ENCODE measurements at places on chromosomes 13 and 19.

DNA sequence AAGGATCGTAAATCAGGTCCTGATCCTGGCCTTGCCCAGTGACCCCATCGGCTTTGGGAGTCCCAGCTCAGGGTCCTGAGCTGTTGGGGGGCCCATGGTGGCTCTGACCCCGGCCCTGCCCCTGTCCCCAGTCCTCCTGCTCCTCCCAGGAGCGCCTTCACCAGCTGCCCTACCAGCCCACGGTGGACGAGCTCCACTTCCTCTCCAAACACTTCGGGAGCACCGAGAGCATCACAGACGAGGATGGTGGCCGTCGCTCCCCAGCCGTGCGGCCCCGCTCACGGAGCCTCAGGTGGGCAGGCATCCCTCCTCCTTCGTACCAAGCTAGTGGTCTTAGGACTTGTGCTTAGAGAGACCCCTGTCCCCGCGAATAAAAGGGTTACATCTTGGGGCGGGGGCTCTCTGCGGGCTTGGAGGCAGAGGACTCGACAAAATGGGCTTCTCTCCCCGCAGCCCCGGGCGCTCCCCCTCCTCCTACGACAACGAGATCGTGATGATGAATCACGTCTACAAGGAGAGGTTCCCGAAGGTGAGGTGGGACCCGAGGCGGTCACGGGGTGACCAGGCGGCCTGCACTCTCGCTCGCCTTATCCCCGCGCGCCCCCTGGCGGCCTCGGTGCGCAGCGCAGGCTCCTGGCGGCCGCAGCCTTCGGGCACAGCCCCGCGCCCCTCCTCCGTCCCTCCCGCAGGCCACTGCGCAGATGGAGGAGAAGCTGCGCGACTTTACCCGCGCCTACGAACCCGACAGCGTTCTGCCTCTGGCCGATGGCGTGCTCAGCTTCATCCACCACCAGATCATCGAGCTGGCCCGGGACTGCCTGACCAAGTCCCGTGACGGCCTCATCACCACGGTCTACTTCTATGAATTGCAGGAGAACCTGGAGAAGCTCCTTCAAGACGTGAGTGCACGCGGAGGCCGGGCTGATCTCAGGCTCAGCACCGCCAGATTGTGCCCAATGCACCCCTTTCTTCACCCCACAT, 9.1 kb downstream of the MAST1 start:
- peak; percentile 89 for DNase-seq

GRCh38 chr13:97223711-97224541, 1.8 kb downstream of the MBNL2 start:
- peak; percentile 62 for DNase-seq

GRCh38 chr13:95222733-95223018, 78.6 kb downstream of the ABCC4 start:
- no peak for DNase-seq

- peak; percentile 36 for DNase-seq
These were observed 110.3 kb downstream of the NHLRC3 start for GRCh38 chr13:39148513-39148961.

- DNase-seq: no peak
These were observed 44.6 kb upstream of the GRTP1 start for GRCh38 chr13:113408562-113408961.

GRCh38 chr19:19269952-19270694, 3.0 kb downstream of the TM6SF2 start:
- DNase-seq: no peak

DNA sequence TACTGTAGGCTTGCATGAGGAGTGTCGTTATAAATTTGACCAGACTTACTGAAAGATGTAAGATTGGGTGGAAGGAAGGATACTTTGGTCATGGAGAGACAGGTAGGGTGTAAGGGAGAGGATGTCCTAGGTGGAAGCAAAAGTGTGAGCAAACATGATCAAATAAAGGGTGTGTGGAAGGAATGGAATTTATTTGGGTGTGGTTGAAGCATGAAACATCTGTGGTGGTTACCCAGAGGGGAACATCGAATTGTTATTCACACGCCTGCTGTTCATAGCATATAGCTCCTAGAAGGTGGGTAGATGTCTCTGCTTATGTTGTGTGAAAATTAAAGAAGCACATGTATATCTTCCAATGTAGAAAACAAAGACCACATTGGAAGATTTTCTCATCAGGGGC, 157.7 kb downstream of the ATP8A2 start:
- no peak for DNase-seq

GRCh38 chr13:71722206-71722605, 144.8 kb downstream of the DACH1 start:
- no peak for DNase-seq

- DNase-seq: no peak
These were observed 855 bp downstream of the ATP12A start for GRCh38 chr13:24680921-24681604.

- DNase-seq: no peak
These were observed 21.0 kb downstream of the RFX1 start for GRCh38 chr19:13984875-13985741.

DNA sequence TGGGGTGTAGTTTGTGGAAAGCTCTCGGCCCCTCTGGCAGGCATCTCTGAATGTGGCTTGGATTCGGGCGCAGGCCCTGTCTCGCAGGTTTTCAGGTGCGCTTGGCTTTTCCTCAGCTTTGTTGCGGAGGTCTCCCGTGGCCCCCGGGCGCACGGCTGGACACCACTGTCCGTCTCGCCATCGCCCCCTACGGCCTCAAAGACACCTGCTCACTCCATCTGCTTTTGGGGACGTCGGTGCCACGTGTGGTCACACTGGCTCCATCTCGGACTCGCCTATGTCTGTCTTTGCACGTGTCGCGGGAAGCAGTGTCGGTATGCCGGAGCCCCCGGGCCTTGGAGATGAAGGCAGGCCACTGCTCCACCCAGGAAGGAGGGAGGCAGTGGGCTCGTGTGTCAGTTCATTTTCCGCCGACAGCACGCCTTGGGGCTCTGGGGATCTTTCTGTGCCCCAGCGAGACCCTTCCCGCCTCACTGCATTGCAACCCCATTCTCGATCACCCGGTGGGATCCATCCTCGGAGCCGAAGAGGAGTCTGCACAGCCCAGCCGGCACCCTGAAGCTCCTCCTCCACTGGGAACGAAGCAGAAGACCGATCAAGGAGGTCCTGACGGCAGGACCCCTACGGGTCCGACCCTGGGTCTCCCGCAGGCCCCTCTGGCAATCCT, 42.1 kb downstream of the ZNF146 start:
- DNase-seq: peak; percentile 29

- DNase-seq: no peak
These were observed 82.2 kb downstream of the MIPEP start for GRCh38 chr13:23806874-23807526.

DNA sequence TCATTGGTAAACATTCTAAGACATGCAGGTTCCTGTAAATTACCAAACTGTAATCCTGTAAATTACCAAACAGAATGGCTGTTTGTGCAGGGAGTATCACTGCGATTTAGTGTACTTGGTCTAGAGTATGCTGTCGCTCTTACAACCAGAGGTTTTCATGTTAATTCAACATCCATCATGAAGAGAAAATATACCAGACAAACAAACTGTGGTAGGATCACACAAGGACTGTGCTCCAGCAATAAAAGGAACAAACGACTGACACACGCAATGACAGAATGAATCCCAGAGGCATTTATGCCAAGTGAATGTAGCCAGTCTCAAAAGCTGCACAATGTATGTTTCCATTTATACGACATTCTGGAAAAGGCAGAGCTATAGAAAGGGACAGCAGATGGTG, 31.2 kb downstream of the RFX2 start:
- no peak for DNase-seq

- no peak for DNase-seq
These were observed 109.2 kb downstream of the OLFM4 start for GRCh38 chr13:53137779-53138178.

- DNase-seq: peak; percentile 34
These were observed 4.6 kb downstream of the PIK3R2 start for GRCh38 chr19:18157465-18158063.

GRCh38 chr13:23473221-23473620, 39.7 kb upstream of the SACS start:
- no peak for DNase-seq

- no peak for DNase-seq
These were observed 574.2 kb downstream of the PCDH9 start for GRCh38 chr13:66655847-66656454.

DNA sequence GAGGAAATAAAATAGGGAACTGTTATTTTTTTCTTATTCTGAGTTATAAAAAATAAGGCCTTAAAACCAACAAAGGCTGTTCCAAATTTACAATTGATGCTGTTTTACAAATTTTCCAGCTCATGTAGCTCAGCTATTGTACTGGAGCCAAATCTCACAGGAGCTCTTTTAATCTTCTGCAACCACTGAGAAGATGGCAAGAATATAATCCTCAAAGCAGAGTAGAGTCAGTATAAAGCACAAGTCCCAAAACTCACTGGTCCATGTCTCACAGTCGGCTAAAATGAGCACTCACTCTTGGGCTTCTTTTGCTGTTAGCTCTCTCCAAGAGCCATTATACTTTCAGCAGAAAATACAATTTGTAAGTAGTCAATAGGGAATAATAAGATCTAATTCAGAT, 1074.4 kb upstream of the PRR20A start:
- DNase-seq: peak; percentile 6

GRCh38 chr13:98173431-98174152, 3.5 kb downstream of the RNF113B start:
- peak; percentile 7 for DNase-seq

DNA sequence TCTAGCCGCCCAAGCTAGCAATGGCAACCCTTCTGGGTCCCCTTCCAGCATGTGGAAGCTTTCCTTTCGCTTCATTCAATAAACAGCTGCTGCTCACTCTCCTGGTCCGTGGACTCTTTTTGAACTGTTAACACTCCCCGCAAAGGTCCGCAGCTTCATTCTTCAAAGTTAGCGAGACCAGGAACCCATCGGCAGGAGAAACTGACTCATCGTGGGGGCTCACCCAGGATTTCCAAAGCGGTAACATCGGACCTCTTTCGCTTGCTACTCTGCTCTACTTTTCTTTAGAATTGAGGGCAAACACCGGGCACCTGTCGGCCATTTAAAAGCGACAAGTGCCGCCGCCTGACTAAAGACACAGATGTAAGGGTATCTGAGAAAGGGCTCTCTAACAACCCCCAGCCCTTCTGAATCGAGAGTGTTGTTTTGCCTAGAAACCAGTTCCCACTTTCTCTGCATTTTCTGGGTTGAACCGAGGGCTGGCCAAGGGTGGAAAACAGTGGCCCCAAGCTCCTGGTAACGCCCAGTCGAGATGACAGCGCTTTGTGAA, 5.8 kb downstream of the UBA52 start:
- no peak for DNase-seq

- DNase-seq: peak; percentile 52
These were observed 1.2 kb downstream of the CELF5 start for GRCh38 chr19:3225677-3226093.

DNA sequence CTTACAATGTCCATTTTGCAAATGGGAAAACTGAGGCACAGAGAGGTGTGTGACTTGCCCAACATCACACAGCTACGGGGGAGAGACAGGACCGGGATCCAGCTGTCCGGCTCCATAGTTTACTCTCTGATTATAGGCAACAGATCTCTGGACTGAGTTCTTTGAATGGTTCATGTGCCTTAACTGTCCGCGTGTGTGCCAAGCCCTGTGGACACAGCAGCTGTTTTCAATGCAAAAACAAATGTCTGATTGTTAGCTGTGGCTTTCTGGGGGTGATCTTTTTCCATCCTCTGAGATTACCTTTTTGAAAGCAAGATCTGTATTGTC, 94.1 kb downstream of the KL start:
- DNase-seq: no peak

- DNase-seq: peak; percentile 76
These were observed 49.9 kb downstream of the AP1M1 start for GRCh38 chr19:16247353-16248182.

DNA sequence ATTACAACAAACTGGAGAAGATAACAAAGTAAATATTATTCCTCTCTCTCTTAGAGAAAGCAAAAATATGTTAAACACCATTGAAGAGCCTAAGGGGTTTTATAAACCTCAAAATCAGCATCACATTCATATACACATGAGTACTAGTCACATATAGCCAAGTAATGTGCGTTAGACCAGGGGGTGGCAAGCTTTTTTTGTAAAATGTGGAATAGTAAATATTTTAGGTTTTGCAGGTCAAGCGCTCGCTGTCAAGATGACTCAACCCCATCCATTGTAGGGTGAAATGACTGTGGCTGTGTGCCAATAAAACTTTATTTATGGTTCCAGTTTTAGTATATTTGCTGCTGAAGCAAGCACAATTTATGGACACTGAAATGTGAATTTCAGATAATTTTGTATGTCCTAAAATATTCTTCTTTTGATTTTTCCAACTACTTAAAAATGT, 21.7 kb downstream of the RFX2 start:
- DNase-seq: no peak

DNA sequence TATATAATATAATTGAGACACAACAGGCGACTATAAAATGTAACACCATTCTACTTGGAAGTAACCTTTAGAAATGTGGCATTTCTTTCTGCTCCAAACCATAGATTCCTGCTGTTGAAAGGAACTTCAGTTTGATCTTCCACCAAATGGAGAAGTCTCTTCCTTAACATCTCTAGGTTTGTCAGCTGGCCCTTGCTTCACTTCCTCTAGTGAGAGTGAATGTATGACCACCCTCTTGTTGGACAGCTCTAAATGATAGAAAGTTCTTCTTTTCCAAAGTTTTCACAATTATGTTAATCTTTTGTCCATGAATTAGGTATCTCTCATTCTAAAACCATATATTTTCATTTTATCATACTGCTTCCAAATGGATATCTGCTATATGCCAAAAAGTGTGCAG, 13.8 kb upstream of the COG6 start:
- DNase-seq: no peak

GRCh38 chr13:31945202-31945961, 86.2 kb upstream of the FRY start:
- peak; percentile 45 for DNase-seq

GRCh38 chr13:114234266-114234644, 442 bp upstream of the CDC16 start:
- no peak for DNase-seq

GRCh38 chr13:110825516-110825915, 89.4 kb downstream of the ANKRD10 start:
- DNase-seq: no peak

DNA sequence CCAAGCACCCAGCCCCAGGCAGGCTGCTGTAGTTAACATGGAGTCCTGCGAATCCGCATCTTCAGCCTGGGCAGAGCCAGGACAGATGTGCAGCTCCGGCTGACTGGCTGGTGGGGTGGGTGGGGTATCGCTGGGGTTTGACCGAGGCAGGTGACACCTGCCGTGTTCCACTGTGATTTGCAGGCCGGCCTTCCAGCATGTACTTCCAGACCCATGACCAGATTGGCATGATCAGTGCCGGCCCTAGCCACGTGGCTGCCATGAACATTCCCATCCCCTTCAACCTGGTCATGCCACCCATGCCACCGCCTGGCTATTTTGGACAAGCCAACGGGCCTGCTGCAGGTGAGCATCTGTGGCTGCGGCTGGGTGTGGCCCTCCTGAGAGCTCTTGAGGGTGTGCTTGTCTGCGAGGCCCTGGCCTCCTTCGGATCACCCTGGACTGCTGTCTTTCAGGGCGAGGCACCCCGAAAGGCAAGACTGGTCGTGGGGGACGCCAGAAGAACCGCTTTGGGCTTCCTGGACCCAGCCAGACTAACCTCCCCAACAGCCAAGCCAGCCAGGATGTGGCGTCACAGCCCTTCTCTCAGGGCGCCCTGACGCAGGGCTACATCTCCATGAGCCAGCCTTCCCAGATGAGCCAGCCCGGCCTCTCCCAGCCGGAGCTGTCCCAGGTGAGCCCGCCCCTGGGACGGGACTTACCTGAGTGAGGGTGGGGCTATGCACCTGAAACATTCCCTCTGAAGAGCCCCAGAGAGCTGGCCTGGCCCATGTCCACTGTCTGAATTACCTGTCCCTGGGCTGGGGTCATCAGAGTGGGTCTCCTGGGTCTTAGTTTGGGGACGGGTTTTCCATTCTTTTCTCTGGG, 30.6 kb downstream of the CERS1 start:
- DNase-seq: no peak
